Osteocyte (in vitro differentiated cells): ENCODE measurements at places on chromosomes 11 and 22.

- DNase-seq = peak; percentile 46
- H3K27me3 ChIP-seq = peaks cover 56% of the 10 kb centered on the region
- no peaks in the 10 kb centered on the region for H3K36me3 ChIP-seq
- no peak overlapping the region for H3K4me3 ChIP-seq
- peaks cover 21% of the 10 kb centered on the region for H3K4me1 ChIP-seq
- no peak overlapping the region for H3K27ac ChIP-seq
Observed at GRCh38 chr22:22080270-22080669, 97.7 kb upstream of the TOP3B start.

- H3K27ac ChIP-seq = no peak overlapping the region
- DNase-seq = no peak
- H3K4me1 ChIP-seq = peaks cover 21% of the 10 kb centered on the region
- H3K36me3 ChIP-seq = no peaks in the 10 kb centered on the region
- no peak overlapping the region for H3K4me3 ChIP-seq
Observed at GRCh38 chr11:26583550-26583949, 11.5 kb upstream of the MUC15 start.

DNA sequence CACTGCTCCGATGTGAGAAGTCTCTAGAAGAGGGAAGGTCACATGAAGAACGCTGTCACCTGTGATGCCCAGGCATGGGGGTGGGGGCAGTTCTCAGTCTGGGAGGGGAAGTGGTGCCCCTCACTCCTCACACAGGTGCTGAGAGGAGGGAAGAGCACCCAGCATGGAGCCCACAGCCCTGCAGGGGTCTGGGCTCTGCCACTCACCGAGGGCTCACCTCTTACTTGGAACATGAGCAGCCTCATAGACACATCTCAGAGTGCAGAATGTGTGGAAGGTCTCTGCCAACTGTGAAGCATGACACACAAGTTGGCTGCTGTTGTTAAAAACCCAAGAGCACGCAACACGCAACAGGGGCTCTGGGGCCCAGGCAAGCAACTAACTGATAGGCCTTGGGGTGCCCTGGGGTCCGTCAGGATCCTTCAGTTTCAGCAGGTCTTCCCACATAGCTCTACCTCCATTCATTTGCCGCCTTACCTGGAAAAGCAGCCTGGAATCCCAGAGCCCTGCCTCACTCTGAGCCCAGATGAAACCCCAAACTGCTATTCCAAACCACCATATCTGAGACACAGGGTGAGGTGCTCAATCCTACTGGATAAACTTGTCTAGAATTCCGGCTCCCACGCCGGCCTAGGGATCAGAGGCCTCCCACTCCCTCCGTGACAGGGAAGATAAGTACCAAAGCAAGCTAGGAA, 17.5 kb upstream of the TMPRSS4 start:
- peaks cover 7% of the 10 kb centered on the region for H3K27me3 ChIP-seq
- DNase-seq = no peak
- no peaks in the 10 kb centered on the region for H3K4me1 ChIP-seq
- H3K4me3 ChIP-seq = no peak overlapping the region

- no peak for DNase-seq
- no peaks in the 10 kb centered on the region for H3K36me3 ChIP-seq
- no peaks in the 10 kb centered on the region for H3K27me3 ChIP-seq
Observed at GRCh38 chr11:69397732-69398131, 83.7 kb upstream of the LINC01488 start.

- peaks cover 17% of the 10 kb centered on the region for H3K36me3 ChIP-seq
- no peaks in the 10 kb centered on the region for H3K27me3 ChIP-seq
- no peak for DNase-seq
Observed at GRCh38 chr11:8818421-8818820, 92.6 kb upstream of the AKIP1 start.

DNA sequence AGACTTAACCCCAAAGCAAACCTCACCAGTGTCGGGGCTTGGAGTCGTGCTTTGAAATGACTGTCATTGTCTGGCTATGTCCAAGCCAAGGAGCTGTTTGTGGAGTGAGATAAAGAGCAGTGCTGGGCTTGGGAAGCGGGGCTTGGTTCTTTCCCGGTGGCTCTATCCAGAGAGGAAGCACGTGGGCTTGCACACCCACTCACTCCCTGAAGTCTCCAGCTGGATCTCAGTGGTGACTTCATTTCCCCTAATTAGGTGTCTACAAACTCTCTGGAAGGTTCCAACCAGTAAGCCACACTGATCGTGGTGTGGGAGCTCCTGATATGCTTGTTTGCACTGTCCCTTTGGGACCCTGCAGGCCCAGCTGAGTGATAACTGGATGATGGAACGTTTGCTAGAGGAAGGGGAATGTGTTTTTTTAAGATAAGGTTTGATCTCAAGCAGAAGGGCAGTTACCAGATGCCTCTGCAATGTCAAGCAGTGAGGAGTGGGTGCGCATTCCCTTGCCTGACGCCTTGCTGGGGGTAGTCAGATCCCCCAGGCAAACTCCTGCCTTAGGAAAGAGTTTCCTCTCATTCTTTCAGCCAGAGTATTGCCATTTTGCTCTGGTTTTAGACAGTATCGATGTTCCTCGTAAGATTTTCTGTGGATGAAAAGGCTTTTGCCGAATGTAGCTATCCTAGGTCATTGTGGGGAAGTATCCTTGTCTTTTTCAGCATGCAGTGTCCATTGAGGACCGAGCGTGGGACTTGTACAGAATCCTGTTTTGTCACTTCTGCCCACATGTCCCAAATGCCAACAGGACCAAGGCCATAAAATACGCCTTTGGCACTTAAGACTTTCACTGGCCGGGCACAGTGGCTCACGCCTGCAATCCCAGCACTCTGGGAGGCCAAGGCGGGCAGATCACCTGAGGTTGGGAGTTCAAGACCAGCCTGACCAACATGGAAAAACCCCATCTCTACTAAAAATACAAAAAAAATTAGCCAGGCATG, 90.9 kb downstream of the MICAL2 start:
- peak overlapping the region; percentile 52 for H3K27ac ChIP-seq
- H3K27me3 ChIP-seq = no peaks in the 10 kb centered on the region
- DNase-seq = no peak
- H3K36me3 ChIP-seq = peaks cover 6% of the 10 kb centered on the region
- H3K4me1 ChIP-seq = peaks cover 35% of the 10 kb centered on the region
- H3K4me3 ChIP-seq = no peak overlapping the region

GRCh38 chr11:121672630-121673487, 220.1 kb upstream of the SORL1-AS1 start:
- no peaks in the 10 kb centered on the region for H3K36me3 ChIP-seq
- no peak for DNase-seq
- H3K27me3 ChIP-seq = peaks cover 17% of the 10 kb centered on the region
- H3K4me1 ChIP-seq = peaks cover 2% of the 10 kb centered on the region
- no peak overlapping the region for H3K27ac ChIP-seq
